Esophagus muscularis mucosa (tissue), 4 donors: ENCODE measurements at places on chromosomes 4 and X. TPM values are rescaled to one million over a fixed set of nuclear protein-coding genes. Genes with fewer than 3 reads are reported as not detected.

Gene MGAT4D
- not detected for total RNA-seq

Gene FAM47A
- total RNA-seq = not detected

Gene SRPX2
- 57.3 TPM for total RNA-seq

Gene CWH43
- not detected for total RNA-seq

Gene UNC5C
- total RNA-seq = 2.4 TPM

Gene WDFY3
- 98.0 TPM for total RNA-seq

Gene TRPC5OS
- not detected for total RNA-seq

Gene PCYT1B
- 9.3 TPM for total RNA-seq

Gene QRFPR
- total RNA-seq = 0.26 TPM

Gene TIMM17B
- 36.1 TPM for total RNA-seq

Gene SLC16A2
- total RNA-seq = 13.7 TPM

Gene FRMD7
- total RNA-seq = not detected
